ENCODE measurements at places on chromosomes 12 and 14. TPM values are rescaled to one million over a fixed set of nuclear protein-coding genes. Genes with fewer than 3 reads are reported as not detected.

The RHEBL1 gene
- total RNA-seq: 0.33 TPM

The PPFIA2 gene
- total RNA-seq: 2.1 TPM

The CD163 gene
- 0.26 TPM for total RNA-seq

The GLS2 gene
- total RNA-seq: under 0.01 TPM

The MAP1LC3B2 gene
- total RNA-seq: 1.2 TPM

The LHX5 gene
- total RNA-seq: not detected

The SLCO1B3 gene
- not detected for total RNA-seq

The TMEM229B gene
- 0.77 TPM for total RNA-seq

The DLK1 gene
- not detected for total RNA-seq
